Fibroblast of mammary gland (primary cell): ENCODE measurements at places on chromosomes 6 and 20.

GRCh38 chr6:13847326-13848050 is 33.1 kb upstream of the MCUR1 start:
- no peak for DNase-seq

GRCh38 chr6:7907159-7907558 is 3.4 kb downstream of the TXNDC5 start:
- no peak for DNase-seq

- DNase-seq: no peak
Measured at GRCh38 chr6:129497481-129498441, 212.2 kb downstream of the ARHGAP18 start.

DNA sequence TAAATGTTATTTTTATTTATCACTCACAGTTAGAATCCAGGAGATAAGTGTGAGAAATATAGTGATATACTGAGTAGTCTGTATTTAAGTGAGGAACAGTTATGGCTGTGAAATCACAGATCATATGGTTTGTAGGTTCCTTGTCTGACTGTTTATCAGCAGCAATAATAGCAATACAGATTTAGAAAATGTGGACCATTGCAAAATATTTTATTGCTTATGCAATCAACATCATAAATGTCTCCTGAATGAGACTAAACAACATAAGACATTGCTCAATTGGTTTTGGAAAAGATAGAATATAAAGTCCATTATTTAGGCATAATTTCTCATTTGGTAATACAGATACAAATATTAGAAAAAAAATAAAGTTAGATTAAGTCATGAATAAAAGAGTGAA is 43.7 kb downstream of the CCDC170 start:
- DNase-seq: peak; percentile 5
